ENCODE measurements at places on chromosomes 4 and X.

DNA sequence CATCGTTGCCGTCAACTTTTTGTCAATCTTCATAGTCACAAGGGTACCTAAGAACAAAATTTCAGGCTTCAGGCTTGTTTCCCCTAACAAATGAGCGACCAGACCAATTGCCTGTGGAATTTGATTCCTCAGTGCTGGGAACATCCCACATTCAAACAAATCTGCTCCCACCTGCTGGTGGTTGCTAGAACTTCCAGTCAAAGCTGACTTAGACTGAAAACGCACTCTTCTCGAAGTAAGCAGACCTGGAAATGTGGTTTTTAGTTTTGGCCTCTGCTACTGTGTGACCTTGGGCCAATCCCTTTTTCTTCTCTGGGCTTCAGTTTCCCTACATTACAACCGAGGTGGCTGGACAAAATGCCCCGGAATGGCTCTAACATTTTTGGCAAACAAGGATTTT lies 1.8 kb upstream of the GABRQ start:
- peak; percentile 11 for DNase-seq

DNA sequence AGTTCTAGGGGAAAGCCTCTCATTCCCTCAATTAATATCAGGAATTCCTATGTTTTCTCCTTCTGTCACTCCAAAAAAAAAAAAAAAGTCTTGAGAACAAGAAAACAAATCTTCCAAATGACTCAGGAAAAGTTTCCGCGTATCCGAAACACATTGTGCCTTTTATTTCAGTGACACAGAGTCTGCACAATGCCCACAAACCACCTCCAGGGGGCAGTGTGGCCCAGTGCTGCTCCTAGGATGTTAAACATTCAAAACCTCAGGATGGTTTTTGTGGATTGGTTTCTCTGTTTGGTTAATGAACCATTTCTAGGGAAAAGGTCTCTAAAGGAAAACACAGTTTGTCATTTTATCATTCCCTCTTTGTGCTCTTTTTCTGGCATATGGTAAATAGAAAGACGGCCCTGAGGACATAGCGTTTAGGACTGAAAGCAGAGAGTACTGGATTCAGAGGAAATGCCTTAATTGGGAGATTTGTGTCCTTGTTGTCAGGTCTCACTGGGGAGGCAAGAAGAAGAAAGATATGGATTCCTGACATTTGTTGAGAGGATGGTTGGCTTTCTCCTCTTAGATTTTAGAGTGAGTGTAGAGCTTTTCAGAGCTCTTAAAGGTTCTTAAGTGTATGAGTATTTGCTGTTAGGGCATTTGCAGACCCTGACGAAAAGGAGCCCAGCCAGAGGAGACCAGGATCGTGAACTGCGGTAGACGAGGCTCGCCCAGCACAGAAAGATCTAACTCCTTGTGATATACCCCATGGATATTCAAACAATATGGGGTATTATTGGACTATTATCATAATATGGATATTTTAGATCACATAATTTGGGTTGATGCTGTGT lies 65.7 kb upstream of the MAP9 start:
- peak; percentile 16 for DNase-seq

DNA sequence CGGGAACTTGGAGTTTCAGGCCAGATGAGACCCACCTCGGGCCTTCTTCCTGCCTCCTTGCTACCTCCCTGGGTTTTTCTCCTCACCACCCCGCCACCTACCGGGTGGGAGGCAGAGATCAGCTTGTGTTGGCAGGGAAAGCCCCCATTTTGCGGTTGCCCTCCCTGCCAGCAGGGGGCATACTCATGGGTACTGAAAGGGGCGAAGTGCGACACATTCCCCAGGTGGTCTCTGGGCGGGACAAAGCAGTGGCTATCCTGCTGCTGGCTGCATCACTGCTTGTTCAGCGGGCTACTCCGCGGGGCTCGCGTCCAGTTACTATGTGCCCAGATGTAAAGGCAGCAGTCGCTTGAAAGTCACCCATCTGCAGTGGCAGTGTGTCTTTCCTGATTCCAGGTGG lies 330.3 kb downstream of the PDHA2 start:
- no peak for DNase-seq

DNA sequence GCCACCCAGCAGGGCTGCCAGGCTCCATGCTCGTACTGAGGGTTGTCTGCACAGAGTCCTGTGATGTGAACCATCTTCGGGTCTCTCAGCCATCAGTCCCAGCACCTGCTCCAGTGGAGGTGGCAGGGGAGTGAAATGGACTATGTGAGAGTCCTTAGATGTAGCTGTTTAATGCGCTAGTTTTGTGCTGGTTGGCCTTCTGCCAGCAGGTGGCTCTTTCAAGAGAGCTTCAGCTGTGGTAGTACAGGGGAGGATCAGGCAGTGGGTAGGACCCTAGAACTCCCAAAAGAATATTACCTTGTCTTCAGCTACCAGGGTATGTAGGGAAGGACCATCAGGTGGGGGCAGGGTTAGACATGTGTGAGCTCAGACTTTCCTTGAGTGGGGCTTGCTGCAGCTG lies 1066.0 kb downstream of the GLUD2 start:
- DNase-seq = no peak

DNA sequence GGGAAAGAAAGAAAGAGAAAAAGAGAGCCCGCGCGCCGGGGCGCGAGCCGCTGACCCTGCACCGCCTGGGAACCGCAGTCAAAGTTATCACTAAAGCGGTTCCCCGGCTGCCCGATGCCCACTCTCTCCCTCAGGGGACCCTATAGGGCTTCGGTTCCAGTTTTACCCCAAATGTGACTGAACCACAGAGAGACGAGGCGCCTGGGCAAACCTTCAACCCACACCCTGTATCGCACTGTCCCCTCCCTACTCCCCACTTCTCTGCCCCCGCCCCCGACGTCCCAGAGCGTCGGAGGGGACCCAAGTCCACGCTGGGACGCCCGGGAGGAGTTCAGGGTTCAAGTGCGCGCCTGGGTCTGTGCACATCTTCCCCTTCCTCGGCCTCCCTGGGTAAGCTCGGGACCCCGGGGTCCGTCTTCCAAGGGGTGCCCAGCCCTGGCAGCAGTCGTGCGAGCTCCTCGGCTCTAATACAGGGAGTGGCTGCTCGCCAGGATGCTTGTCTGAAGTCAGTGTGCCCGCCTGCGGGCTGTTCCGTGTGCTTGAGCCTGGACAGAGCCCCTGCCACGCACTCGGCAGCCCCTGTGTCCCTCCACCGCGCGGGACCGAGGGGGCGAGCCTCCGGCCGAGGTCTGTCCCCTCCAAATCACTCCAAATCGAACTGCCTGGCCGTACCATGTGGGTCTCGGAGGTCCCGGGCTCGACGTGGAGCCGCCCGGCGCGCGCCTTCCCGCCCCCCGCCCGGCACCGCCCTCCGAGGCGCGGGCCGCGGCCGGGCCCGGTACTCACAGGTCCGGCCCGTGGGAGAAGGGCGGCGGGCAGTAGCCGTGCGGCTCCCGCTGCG lies 960 bp downstream of the TRPC3 start:
- no peak for DNase-seq

Data from RCC 7860 (cell line).